ENCODE measurements at places on chromosomes 4 and X. TPM values are rescaled to one million over a fixed set of nuclear protein-coding genes. Genes with fewer than 3 reads are reported as not detected.

- peak; percentile 95 for DNase-seq
These were observed at the start of gene SLC7A11 for GRCh38 chr4:138242076-138242833. Gene SLC7A11, minus strand, starts transcription at chr4:138242349. Its CDS starts 280 bp downstream, at chr4:138242069.

GRCh38 chr4:14902342-14902741, 99.9 kb upstream of the CPEB2 start:
- DNase-seq = no peak

GRCh38 chr4:73631565-73632226, 11.5 kb upstream of the RASSF6 start:
- no peak for DNase-seq

DNA sequence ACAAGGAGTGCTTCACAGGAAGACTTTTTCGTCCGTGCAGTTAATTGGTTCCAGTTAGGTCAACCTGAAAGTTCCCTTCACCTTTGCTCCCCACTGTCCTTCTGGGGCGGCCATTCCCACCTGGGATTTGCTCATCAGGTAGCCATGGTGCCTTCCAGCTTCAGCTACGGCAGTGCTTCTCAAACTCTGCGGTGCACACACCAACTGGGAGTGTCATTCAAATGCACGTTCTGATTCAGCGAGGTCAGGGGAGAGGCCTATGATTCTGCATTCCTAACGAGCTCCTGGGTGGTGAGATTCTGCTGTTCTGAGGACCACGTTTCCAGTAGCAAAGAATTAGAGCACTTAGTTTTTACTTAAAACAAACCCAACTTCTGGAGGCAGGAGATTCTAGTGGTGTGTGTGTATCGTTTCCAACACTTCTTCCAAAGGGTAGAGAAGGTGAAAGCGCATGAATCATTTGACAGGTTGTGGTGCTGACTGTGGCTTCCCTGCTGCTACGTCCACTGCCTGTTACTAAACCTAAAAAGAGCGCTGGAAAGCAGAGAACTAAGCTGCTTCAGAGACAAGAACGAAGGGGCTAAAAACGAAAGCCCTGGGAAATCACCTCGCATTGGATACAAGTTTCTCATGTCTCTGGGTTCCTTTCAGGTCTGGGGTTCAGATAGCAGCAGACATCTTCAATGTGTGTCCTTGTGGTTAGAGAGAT, 4.7 kb upstream of the HELT start:
- peak; percentile 6 for DNase-seq

- peak; percentile 41 for DNase-seq
These were observed 36.9 kb downstream of the EVC start for GRCh38 chr4:5747738-5748375.

DNA sequence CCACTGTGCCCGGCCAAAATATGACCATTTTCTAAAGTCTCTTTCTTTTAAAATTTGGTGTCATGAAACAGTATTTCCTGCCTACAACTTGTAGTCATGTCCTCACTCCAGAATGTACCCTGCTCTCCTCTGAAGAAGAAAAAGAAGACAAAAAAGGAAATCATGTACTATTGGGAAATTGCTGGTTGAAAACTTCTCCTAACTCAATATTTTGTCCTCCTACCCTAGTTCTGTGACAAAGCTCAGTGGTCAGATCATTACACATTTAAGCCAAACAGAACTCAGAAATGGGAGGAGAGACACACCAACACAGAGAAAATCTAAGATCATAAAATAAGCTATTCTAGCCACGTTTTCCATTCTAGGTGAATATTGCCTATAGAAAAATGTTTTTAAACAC, 127.7 kb downstream of the IRF2 start:
- no peak for DNase-seq

DNA sequence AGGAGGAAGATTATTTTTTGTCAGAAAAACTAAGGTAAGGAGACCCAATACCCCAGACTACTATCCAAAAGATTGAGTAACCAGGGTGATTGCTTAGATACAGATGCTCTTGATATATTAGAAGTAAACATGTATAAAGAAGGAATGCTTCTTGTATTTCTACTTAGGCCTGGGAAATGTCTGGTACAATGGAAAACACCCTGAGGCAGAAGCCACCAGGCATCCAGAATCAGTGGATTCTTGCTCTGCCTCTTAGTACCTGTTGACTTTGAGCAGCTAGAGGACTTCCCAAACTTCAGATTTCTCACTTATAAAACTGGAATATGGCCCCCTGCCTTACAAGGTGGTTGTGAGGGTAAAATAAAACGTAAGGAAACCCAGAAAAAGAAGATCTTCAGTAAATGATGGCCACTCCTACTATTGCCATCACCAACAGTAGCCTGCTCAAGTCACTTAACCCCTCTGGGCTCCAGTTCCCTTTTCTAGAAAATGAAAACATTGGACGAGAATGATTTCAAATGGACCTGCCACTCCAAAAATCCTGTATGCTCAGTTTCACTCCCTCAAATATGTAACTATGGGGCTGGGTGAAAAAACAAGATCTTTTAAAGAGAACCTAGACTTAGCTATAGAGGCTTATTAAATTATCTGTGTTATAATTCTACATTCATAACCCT, 56.6 kb downstream of the AMELX start:
- DNase-seq = no peak

DNA sequence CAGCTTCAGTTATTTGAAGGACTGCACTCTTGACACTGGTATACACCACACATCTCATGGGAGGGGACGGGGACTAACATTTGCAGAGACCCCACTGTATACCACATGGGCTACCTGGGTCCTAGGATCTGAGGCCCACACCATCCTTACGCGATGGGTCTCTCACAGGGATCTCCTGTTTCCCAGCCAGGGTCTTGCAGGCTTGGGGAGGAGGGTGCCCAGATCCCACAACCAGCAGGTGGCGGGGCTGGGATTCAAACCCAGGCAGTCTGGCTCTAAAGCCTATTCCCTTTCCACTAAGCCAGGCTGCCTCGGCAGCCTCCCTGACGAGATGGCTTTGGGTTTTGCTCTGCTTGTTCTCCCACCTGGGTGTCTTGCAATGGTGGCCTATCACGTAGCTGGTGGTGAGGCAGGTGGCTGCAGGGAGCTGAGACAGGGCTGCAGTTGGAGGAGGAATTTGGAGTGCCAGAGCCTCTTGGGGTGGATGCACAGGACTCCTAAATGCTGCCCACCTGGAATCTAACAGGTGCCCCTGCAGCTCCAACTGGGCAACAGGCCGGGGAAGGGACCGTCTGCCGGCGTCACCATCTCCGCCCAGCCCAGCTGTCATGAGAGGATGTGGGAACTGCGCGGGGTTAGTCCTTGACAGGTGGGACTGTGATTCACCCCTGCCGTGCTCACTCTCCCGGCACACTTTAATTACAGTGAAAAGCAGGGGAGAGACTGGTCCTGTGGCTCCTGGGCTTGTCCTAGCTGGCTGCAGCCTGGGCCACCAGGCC, 110.7 kb downstream of the PSAPL1 start:
- peak; percentile 55 for DNase-seq

- DNase-seq = no peak
These were observed 42.0 kb downstream of the SLC4A4 start for GRCh38 chr4:71380788-71381187.

DNA sequence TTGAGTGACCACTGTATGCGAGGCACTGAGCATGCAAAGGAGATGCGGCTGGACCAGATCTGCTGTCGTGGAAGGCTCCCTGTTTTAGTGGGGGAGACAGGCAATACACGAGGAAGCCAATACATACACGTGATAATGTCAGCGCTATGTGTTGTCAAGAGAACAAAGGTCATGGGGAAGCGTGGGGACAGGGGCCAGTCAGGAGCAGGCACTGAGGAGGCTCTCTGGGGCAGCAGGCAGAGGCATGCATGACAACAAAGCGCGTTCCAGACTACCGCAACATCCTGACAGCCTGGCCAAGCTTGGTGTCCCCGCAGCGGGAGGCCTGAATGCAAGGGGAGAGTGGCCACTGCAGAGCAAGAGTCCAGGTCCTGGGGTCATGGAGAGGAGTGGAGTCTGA, 61.9 kb downstream of the DCTD start:
- DNase-seq = no peak

DNA sequence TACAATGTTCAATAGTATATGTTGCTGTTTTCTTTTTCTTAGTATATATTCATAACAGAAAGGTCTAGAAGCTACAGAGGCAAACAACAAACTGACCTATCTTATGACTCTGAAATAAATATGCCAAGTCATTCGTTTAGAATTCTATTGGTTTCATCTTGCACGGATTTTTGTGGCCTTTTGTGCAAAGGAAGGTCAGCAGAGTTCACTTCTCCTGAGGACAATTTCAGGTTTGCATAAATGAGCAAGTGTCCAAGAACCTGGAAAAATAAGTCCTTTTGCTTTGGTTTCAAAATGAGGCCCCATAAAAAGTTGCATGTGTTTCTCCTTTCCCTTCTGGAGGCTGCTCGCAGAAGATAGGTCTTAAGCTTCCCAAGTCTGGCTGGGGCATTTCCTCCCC, 156.9 kb downstream of the APBB2 start:
- no peak for DNase-seq

DNA sequence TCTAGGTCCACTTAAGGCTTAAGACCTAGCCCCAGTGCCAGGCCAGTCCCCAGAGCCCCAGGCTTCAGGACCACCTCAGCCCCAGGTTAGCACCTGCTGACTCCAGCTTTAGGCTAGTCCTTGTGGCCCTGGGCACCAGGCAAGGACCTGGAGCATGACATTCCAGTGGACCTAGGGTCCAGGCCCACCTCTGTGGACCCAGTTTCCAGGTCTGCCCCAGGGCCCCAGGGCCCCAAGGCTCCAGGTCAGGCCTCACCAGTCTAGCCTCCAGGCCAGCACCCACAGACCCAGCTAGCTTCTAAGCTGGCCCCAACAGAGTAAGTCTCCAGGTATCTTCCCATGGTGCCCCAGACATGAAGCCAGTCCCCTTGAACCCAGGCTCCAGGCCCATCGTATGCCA, 97.5 kb downstream of the QRFPR start:
- DNase-seq = no peak

FAM3A gene
- total RNA-seq = 47.5 TPM

TMEM47 gene
- total RNA-seq = 0.12 TPM

ATP6AP2 gene
- 116 TPM for total RNA-seq

PROM1 gene
- total RNA-seq = 0.02 TPM

BTK gene
- total RNA-seq = not detected

LNX1 gene
- total RNA-seq = 1.9 TPM

CAMK2D gene
- 31.2 TPM for total RNA-seq

HAND2 gene
- total RNA-seq = 0.50 TPM

HERC5 gene
- 14.5 TPM for total RNA-seq

FIP1L1 gene
- 64.9 TPM for total RNA-seq

F8A1 gene
- total RNA-seq = 13.2 TPM
